ENCODE measurements at places on chromosomes 7 and 10.
A peak's percentile ranks its signal among the peaks of the same experiment; 100 is the strongest.

- no peak overlapping the region for H3K27ac ChIP-seq
- no peak for DNase-seq
- H3K36me3 ChIP-seq, result no peaks in the 10 kb centered on the region
- no peaks in the 10 kb centered on the region for H3K4me1 ChIP-seq
- H3K27me3 ChIP-seq, result no peaks in the 10 kb centered on the region
Observed at GRCh38 chr10:116049158-116049973, 223.6 kb downstream of the GFRA1 start.

- no peaks in the 10 kb centered on the region for H3K27me3 ChIP-seq
- no peaks in the 10 kb centered on the region for H3K4me1 ChIP-seq
- no peak overlapping the region for H3K27ac ChIP-seq
- H3K4me3 ChIP-seq, result no peak overlapping the region
- H3K36me3 ChIP-seq, result no peaks in the 10 kb centered on the region
- no peak for DNase-seq
Observed at GRCh38 chr10:110353244-110354119, 48.8 kb upstream of the SMNDC1 start.

DNA sequence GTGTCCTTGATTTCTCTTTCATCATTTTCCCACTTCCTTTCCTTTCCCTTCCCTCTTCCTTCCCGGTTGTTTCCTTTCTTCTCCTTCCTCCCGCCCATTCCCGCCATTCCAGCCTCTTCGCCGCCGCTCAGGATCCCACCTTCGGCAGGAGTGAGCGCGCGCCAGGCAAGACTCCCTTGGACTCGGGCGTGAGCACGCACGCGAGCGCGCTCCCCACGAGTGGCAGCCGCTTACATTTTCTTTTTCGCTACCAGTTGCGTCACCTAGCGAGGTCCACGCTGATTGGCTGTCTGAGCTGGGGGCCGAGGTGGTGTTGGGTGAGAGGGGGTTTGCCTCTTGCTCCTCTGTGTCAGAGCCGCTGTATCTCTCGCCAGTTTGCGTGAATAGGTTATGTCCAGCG is 11.8 kb downstream of the ZAN start:
- H3K27ac ChIP-seq, result no peak overlapping the region
- no peaks in the 10 kb centered on the region for H3K4me1 ChIP-seq
- no peak for DNase-seq
- no peaks in the 10 kb centered on the region for H3K36me3 ChIP-seq

DNA sequence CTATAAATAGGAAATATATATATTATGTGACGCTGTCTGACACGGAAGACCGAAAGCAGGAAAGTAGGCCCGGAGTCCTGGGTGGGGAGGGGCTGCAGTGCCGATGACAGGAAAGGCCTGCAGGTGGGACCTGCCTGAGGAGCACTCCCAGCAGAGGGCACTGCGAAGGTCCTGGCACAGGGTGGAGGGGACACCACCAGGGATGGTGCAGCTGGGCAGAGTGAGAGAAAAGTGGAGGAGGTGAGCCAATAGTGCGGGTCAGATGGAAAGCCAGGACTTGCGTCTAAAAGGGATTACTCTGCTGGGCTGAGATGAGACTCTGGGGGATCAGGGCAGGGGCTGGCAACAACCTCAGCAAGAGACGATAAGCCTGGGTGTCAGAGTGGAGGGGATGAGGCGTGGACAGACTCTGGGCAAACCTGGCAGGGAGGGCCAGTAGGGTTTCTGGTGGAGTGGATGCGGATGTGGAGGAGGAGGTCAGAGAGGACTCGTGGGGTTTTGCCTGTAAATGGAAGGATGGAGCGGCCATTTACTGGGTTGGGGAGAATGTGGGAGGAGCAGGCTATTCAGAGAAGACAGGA is 118.2 kb upstream of the ZNF746 start:
- no peak for DNase-seq
- no peak overlapping the region for H3K27ac ChIP-seq
- H3K36me3 ChIP-seq, result peaks cover 38% of the 10 kb centered on the region
- H3K4me1 ChIP-seq, result no peaks in the 10 kb centered on the region
- no peaks in the 10 kb centered on the region for H3K27me3 ChIP-seq

GRCh38 chr10:129385600-129385999 is 81.4 kb upstream of the MGMT start:
- DNase-seq, result no peak
- no peak overlapping the region for H3K27ac ChIP-seq
- no peak overlapping the region for H3K4me3 ChIP-seq
- H3K36me3 ChIP-seq, result no peaks in the 10 kb centered on the region
- H3K27me3 ChIP-seq, result no peaks in the 10 kb centered on the region

DNA sequence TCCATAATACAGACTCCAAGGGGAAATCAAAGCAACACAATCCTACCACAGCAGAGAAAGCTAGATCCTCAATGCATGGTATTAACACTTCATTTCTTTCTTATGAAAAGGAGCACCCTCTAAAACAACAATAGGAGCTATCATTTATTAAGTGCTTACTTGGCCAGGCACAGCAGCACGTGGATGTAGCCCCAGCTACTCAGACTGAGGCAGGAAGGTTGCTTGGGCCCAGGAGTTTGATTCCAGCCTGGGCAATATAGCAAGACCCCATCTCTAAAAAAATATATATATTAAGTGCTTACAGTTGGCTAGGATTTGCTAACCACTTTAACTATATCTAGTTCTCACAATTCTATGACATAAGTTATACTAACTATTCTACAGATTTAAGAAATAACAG is 12.2 kb downstream of the SNX13 start:
- H3K27me3 ChIP-seq, result no peaks in the 10 kb centered on the region
- no peak for DNase-seq
- H3K4me3 ChIP-seq, result no peak overlapping the region
- H3K36me3 ChIP-seq, result no peaks in the 10 kb centered on the region
- H3K27ac ChIP-seq, result no peak overlapping the region

DNA sequence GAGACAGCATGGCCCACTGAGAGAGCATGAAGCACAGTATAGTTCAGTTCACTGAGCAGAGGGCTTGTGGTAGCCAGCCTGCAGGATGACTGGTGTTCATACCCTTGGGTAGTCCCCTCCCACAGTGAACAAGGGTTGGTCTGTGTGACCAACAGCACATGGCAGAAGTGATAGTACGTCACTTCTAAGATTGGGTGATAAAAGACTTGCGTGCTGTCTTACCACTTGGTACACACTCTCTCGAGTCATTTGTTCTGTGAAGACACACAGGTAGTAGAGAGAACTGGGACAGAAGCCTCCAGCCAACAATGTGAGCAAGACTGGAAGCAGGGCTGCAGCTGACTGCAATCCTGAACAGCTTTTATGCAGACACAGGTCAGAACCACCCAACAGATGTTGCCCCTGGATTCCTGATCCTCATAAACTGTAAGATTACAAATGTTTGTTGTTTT is 14.6 kb downstream of the EPC1 start:
- H3K4me3 ChIP-seq, result no peak overlapping the region
- no peaks in the 10 kb centered on the region for H3K36me3 ChIP-seq
- H3K27ac ChIP-seq, result no peak overlapping the region

DNA sequence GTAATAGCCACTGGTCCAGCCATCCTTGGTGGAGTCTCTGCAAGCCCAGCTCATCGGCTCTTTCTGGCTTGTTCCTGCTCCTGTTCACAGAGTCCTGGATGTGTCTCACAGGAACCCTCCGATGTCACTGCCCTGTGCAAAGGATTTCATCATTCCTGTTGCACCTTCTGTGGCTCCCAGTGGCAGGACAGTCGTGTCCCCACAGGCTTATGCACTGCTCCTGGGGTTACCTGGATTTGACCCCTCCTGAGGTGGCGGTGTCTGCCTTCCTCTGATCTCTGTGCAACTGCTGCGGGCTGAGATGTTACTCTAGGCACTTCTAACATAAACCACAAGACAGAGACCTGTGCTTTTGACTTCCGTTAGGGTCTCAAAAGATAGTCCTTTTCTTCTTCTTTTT is 30.6 kb downstream of the APBB1IP start:
- no peak overlapping the region for H3K4me3 ChIP-seq
- no peaks in the 10 kb centered on the region for H3K36me3 ChIP-seq
- no peaks in the 10 kb centered on the region for H3K27me3 ChIP-seq
- no peak overlapping the region for H3K27ac ChIP-seq

DNA sequence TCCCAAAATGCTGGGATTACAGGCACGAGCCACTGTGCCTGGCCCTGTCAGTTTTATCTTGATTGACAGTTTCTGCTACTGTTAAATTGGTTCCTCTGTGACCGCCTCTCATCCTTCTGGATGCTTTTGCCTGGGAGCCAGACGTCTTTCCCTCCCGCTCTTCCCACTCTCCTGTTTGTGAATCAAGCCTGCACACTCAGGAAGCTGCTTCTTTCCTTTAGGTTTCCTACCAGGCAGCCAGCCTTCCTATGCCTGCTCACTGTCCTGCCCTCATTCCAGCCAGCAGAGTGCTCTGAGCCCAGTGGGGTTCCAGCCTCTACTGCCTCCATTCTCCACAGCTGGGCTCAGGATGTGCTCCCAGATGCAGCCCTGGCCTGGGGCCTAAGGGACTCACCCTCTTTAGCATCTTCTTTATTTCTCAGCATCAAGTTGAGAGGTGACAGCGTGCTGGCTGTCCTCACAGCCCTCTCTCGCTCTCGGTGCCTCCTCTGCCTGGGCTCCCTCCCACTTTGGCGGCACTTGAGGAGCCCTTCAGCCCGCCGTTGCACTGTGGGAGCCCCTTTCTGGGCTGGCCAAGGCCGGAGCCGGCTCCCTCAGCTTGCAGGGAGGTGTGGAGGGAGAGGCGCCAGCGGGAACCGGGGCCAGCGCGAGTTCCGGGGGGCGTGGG is 5.1 kb downstream of the SH2D4B start:
- no peaks in the 10 kb centered on the region for H3K36me3 ChIP-seq
- no peak for DNase-seq
- H3K27ac ChIP-seq, result no peak overlapping the region

- no peak overlapping the region for H3K4me3 ChIP-seq
- peaks cover 7% of the 10 kb centered on the region for H3K27me3 ChIP-seq
- H3K36me3 ChIP-seq, result no peaks in the 10 kb centered on the region
- no peak for DNase-seq
- no peak overlapping the region for H3K27ac ChIP-seq
- H3K4me1 ChIP-seq, result no peaks in the 10 kb centered on the region
Observed at GRCh38 chr10:120506674-120507073, 49.6 kb downstream of the PLPP4 start.

DNA sequence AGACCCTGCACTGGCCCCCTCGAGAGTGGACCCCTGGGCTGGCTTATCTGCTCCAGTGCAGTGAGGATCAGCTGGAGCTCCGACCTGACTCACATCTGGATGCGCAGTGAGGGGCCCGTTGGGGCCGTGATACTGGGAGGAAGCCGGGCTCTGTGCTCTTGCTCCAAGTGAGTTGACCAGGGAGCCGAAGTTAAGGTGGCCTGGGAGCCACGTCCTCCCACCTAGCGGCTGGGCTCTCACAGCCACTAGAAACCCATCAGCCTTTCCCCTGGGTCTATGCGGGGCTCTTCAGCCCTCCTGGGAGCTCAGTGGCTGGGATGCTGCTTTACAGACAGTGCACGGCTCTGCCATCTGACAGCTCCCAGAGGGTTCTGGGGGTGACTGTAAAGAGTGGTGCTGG is 9.1 kb downstream of the ALKBH4 start:
- H3K4me1 ChIP-seq, result no peaks in the 10 kb centered on the region
- no peak overlapping the region for H3K27ac ChIP-seq
- no peak overlapping the region for H3K4me3 ChIP-seq
- H3K27me3 ChIP-seq, result no peaks in the 10 kb centered on the region

DNA sequence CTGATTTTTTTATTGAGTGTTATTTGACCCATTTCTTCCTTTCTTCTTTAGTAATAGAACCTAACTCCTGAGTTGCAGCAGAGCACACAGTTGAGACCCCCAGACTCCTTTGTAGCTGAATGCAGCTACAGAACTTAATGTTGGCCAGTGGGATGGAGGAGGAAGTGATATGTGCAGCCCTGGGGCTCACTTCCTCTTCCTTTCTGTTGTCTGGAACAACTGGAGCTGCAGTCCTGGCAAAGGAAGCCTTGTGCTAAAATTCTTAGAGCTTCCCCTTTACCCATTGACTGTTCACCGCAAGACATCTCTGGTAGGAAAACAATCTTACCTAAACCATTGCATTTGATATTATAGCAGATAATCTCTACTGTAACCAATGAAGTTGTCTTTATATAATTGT is 86.6 kb downstream of the ITGB8 start:
- no peak overlapping the region for H3K4me3 ChIP-seq
- H3K36me3 ChIP-seq, result no peaks in the 10 kb centered on the region
- H3K27ac ChIP-seq, result no peak overlapping the region
- no peaks in the 10 kb centered on the region for H3K27me3 ChIP-seq
- DNase-seq, result no peak

- H3K27me3 ChIP-seq, result no peaks in the 10 kb centered on the region
- H3K36me3 ChIP-seq, result no peaks in the 10 kb centered on the region
- no peak for DNase-seq
- no peak overlapping the region for H3K27ac ChIP-seq
Observed at GRCh38 chr7:16604054-16604453, 41.5 kb downstream of the ANKMY2 start.

GRCh38 chr7:124954790-124955189 is 25.2 kb upstream of the POT1 start:
- H3K27ac ChIP-seq, result no peak overlapping the region
- no peaks in the 10 kb centered on the region for H3K27me3 ChIP-seq
- H3K4me3 ChIP-seq, result no peak overlapping the region
- no peaks in the 10 kb centered on the region for H3K4me1 ChIP-seq

GRCh38 chr10:11887381-11888227 is 64.4 kb downstream of the PROSER2 start:
- H3K27me3 ChIP-seq, result no peaks in the 10 kb centered on the region
- no peak for DNase-seq
- no peak overlapping the region for H3K27ac ChIP-seq
- H3K4me3 ChIP-seq, result no peak overlapping the region

DNA sequence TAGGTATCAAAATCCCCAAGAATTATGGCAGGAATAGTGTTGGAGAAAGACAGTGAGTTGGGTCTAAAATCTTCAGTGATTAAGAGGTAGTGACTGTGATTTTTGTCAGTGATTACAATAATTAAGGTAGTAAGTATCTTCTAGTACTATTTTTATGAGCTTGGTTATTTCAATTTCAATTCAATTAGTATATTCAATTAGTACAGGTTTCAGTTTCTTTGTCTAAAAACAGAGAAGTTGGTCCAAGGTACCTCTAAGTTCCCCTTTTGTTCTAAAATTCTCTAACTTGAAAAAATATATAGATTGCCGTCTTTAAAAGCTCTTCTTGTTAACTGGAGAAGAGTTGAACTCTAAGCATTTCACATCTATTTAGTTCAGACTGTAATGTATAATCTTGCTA is 82.9 kb downstream of the OTUD1 start:
- H3K27me3 ChIP-seq, result no peaks in the 10 kb centered on the region
- no peak overlapping the region for H3K27ac ChIP-seq
- no peak for DNase-seq

- no peak overlapping the region for H3K4me3 ChIP-seq
- no peaks in the 10 kb centered on the region for H3K36me3 ChIP-seq
- DNase-seq, result no peak
- H3K27me3 ChIP-seq, result no peaks in the 10 kb centered on the region
- H3K27ac ChIP-seq, result peak overlapping the region; percentile 58
Observed at GRCh38 chr7:3105856-3106255, 62.2 kb upstream of the CARD11 start.

Data from prostate gland (tissue), 2 donors.